NCI-H146 (cell line): ENCODE measurements at places on chromosomes 3 and 15.

GRCh38 chr15:81062937-81063336, 62.2 kb downstream of the TLNRD1 start:
- DNase-seq, result no peak

- no peak for DNase-seq
These were observed 193.3 kb upstream of the MANF start for GRCh38 chr3:51191768-51192167.

- DNase-seq, result no peak
These were observed 120.7 kb downstream of the EEFSEC start for GRCh38 chr3:128273841-128274573.

GRCh38 chr15:51750792-51751696, at the start of gene TMOD2:
TMOD2 (plus strand) TSS chr15:51751597; CDS start chr15:51766442, 14,845 bp downstream.
- DNase-seq, result peak; percentile 82

GRCh38 chr15:95795386-95795785, 535.1 kb upstream of the NR2F2 start:
- no peak for DNase-seq

GRCh38 chr3:147807776-147808175, 398.6 kb downstream of the ZIC1 start:
- DNase-seq, result no peak

- peak; percentile 83 for DNase-seq
These were observed 35.6 kb upstream of the RAB11A start for GRCh38 chr15:65833501-65834205.

DNA sequence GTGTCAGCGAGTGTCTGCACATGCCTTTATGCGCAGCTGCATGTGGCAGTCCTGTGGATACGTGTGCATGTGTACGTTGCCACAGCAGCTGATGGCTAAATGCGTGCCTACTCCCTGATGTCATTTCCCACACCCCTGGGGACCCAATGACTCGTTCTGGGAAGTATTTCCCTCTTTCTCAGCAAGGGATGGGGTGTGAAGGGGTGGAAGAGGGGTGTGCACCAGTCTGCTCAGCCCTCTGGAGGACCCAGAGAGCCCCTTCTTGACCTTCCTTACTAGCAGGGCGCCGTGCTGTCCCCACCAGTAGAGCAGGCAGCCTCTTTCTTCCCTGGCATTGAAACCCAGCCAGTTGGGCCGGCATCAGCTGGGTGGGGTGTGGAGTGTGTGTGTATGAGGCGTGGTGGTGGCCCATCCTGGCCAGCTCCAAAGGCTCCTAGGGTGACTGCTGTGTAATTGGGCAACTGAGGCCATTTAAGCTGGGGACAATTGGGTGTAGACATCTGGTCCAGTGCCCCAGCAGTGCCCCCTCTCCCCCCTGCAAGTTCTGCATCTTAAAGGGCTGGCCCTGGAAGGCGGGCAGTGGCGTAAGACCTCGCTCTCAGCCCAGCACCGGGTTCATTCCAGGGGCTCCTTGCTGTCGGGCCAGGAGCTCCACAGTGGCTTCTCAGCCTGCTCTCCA, 19.2 kb downstream of the SNX33 start:
- DNase-seq, result peak; percentile 2

DNA sequence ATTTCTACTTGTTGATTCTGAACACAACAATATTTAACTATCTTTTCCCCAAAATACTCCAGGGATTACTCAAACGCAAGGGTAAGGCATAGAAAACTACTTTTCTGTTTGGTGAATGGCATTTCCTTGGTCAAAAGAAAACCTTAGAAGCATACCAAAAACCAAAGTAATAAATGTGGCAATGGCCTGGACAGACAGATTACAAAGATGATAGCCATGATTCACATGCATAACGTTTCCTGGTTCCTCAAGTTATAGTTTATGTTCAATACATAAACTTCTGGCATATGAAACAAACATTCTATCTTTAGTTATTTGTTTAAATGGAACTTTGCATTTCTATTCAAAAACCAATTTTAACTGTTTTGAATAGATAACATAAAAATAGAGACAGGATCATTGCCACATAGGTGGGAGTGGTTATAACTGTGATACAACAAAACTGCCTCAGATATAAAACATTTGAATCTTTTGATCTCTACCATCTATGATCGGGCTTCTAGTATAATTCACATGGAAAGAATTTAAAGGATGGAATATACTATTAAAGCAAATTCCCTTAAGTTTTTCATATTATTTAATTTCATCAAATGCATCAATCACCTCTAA, 32.1 kb downstream of the FOXP1 start:
- DNase-seq, result no peak

- no peak for DNase-seq
These were observed 12.2 kb downstream of the TBL1XR1 start for GRCh38 chr3:177185035-177185574.

DNA sequence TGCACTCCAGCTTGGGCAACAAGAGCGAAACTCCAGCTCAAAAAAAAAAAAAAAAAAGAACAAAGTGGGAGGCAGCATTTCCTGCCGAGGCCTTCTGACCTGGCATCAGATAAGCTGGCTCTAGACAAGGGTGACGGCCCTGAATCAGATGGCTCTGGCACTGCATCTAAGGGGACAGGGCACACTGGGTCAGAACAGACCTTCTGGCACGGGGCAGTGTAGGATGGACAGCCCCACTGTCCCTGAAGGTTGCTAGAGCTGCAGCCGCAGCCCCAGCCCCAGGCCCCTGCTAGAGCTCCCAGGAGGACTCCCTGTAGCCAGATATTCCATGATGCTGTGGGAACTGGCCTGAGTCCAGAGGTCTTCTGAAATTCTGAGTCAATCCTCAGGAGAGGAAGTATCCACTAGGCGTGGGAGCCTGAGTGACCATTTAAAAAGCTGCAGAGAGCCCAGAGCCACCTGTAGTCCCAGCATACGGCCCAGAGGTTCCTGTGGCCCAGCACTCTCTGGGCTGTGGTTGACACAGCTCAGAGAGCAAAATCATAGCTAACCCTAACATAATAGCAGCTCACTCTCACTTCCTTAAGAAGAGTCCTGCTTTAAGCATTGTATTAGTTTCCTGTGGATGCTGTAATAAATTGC, 69.2 kb upstream of the MFGE8 start:
- no peak for DNase-seq

DNA sequence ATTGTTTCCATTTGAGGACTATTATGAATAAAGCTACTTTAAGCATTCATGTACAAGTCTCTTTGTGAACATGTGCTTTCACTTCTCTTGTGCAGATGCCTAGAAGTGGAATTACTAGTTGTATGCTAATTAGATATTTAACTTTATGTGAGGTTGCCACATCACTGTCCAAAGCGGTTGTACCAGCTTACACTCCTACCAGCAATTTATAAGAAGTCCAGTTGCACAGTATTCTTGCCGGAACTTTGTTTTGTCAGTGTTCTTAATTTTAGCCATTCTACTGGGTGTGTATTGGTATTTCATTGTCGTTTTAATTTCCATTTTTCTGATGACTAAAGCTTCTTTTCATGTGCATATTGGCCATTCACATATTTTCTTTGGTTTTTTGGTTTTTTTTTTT, 29.1 kb downstream of the SEMA3G start:
- DNase-seq, result no peak

GRCh38 chr3:193130576-193130975, 110.4 kb upstream of the PLAAT1 start:
- no peak for DNase-seq

- DNase-seq, result no peak
These were observed 95.9 kb downstream of the FEZF2 start for GRCh38 chr3:62277450-62277849.

GRCh38 chr15:55696221-55696620, 46.7 kb downstream of the PRTG start:
- DNase-seq, result no peak

GRCh38 chr15:93110502-93111040, 21.6 kb upstream of the RGMA start:
- DNase-seq, result no peak

GRCh38 chr3:15279671-15280402, 52.5 kb downstream of the SH3BP5 start:
- DNase-seq, result no peak

- no peak for DNase-seq
These were observed 142.3 kb downstream of the TMCO5A start for GRCh38 chr15:38076786-38077185.

- DNase-seq, result no peak
These were observed 1.1 kb downstream of the ADPGK start for GRCh38 chr15:72782274-72783003.

DNA sequence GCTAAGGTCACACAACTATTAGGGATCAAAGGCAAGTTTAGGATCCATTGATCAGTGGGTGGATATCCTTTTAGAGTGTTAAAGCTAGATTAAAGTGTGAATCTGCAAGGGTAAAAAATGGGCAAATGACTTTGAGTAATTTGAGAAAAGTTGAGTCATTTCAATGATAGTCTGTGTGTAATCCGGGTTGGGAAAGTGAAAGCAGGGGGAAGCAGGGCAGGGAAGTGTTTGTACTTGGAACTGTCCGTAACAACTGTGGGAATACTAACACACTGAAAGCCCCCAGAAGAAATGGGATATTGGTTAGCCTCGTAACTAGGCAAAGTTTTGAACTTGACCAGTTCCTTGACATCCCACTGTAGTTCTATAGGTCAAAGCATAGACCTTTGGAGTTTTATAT, 187.2 kb upstream of the SLITRK3 start:
- no peak for DNase-seq

DNA sequence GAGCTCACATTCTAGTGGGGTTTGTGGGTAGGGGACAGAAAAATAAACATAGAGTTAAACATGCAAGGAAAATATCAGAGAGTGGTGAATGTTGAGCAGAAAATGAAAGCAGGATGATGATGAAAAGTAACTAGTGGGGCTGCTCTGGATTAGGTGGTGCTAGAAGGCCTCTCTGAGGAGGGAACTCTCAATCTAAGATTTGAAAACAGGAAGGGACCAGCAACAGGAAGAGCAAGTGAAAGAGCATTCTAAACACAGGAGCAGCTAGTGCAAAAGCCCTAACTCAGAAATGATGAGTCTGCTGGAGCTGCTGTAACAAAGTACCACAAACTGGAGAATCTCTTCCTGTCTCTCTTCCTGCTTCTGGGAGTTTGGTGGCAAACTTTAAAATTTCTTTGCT, 468.6 kb upstream of the AGTR1 start:
- no peak for DNase-seq

GRCh38 chr15:68364028-68364659, 67.8 kb downstream of the ITGA11 start:
- no peak for DNase-seq

DNA sequence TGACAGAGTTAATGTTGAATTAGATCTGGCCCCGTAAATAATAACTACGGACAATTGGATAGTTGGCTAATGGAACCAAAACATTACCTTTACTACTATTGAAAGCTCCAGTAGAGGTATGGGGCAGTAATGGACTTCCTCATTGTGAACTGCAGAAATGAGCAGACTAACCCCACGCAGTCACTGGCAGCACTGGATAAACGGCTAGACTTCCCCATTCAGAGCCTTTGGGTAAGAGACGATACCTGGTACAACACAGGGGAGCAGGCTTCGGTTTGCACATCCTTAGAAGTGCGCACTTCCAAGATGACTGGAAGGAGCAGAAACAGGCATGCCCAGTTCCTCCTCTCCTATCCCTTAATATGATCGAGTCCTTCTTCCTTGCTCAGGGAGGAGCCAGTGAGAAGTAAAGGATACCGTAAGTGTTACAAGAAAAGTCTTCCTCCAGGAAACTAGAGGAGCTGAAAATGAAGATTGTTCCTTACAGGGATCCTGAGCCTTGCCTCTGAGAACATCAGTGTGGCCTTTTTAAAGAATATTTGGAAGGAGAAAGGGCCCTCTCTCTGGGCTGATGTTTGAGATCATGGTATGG, 100.5 kb upstream of the NECTIN3 start:
- DNase-seq, result no peak

DNA sequence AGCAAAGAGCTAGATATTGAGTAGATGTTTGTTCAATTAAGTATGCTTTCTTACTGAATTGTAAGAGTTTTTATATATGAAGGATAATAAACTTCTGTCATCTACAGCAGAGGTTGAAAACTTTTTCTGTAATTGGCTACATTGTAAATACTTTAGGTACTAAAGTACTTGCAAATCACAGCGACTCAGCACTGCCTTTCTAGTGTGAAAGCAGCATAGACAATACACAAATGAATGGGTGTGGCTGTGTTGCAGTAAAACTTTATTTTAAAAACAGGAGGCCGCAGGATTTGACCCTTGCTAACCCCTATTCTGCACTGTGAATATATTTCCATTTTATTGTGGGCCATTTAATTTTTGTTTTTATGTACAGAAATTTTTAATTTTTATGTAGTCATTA, 104.3 kb upstream of the TMC3 start:
- no peak for DNase-seq

- DNase-seq, result no peak
These were observed 371.6 kb upstream of the ZNF385D start for GRCh38 chr3:22122567-22122966.

DNA sequence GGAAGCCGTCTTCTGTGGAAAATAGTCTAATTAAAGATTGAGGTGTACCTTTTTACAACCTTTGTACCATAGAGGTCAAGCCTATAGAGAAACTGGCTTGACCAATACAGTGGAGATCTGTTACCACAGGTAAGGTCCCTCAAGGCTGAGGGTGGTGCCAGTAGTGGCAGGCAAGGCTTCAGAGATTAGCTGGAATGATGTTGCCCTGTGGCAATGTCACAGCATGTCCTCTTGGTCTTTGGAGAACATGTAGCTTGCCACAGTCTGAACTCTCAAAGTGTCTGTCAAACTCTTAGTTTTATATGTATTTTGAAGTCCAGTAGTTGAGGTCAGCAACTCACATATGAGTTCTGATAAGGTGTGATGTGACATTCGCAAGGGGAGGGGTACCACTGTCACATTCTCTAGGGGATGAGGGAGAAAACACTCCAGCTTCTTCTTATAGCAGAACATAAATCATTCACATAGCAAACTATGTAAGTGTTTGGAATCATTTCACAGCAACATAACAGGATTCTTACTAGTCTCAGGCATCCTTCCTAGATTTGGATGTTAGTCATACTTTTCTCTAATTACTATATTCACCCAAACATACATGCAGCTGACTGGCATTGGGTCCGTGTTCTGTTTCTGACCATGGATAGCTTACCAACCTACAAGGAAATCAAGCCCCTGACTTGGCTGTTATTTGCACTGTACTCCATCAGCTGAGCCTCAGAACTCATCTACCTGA, 173.6 kb downstream of the UBE2E2 start:
- no peak for DNase-seq

DNA sequence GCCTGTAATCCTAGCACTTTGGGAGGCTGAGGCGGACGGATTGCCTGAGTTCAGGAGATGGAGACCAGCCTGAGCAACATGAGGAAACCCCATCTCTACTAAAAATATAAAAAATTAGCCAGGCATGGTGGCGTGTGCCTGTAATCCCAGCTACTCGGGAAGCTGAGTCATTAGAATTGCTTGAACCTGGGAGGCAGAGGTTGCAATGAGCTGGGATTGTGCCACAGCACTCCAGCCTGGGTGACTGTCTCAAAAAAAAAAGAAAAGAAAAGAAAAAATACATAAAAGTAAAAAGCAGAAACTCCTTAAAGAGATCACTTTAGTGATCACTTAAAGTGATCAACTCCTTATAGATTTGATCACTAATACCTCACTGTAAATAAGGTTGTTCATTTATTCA, 78.0 kb downstream of the GMPS start:
- no peak for DNase-seq

DNA sequence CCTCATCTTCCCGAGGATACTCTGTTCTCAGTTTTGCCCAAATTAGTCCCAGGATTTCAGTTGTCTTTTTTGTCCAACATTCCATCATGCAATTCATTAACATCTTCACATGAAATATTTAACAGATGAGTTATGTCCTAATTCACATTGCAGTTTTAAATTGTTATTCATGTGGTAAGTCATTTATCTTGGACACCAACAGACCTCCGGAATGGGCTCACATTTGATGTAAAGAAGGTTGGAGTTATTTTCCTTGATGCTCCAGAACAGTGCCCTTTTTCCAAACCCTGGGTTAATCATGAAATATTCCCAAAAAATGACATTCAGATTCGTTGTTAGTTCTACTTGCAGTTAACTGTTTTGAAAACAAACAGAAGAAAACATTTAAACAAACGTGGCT, 32.8 kb upstream of the LRTM1 start:
- no peak for DNase-seq
